ENCODE measurements at places on chromosomes 7 and 10.

DNA sequence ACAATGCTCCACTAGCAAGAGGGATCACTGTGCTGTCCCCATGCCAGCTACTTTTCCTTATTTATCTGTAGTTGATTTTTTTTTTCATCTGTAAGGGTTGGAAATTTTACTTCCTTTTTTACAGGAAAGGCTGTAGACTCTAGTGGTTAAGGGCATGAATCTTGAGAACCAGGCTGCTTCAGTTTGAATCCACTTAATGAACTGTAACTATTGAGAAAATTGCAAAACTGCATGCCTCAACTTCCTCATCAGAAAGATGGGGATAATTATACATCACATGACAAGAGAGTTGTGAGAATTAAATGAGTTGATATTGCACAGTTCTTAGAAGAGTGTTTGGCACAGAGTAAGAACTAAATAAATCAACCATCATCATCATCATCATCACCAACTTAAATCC is 106.4 kb upstream of the GSDME start:
- no peak for DNase-seq

DNA sequence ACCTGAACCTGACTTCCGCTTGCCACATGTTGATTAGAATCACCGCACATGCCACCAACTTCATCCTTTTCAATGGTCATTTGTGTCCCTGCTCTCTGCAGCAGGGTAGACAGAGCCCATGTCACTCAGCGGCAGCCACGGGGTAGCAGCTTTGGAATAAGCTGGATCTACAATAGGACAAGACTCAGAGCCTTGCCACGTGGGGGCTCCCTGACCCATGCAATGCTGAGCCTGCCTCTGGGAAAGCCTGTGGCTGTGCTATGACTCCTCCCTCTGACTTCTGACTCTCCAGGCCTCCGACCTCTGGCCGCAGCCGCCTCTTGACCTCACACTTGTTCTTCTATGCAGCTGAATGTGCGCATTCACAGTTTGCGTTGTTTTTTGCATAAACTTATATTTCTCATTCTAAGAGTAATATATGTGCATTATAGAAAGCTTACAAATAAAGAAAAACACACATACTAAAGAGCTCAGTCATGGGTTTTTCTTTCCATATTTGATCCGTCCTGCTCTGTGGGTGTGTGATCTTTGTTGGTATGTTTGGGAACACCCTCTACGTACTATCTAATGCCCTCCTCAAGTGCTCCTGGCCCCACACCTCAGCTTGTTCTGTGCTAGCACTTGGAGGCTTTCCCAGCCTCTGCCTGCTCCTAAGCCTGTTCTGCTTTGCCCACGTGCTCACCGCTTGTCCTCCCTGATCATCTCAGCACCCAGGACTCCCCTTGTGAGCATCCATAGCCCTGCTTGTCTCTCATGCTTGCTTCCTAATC is 198.0 kb upstream of the MKI67 start:
- DNase-seq = peak; percentile 30

GRCh38 chr7:105773030-105773460 is 103.4 kb downstream of the ATXN7L1 start:
- DNase-seq = no peak

DNA sequence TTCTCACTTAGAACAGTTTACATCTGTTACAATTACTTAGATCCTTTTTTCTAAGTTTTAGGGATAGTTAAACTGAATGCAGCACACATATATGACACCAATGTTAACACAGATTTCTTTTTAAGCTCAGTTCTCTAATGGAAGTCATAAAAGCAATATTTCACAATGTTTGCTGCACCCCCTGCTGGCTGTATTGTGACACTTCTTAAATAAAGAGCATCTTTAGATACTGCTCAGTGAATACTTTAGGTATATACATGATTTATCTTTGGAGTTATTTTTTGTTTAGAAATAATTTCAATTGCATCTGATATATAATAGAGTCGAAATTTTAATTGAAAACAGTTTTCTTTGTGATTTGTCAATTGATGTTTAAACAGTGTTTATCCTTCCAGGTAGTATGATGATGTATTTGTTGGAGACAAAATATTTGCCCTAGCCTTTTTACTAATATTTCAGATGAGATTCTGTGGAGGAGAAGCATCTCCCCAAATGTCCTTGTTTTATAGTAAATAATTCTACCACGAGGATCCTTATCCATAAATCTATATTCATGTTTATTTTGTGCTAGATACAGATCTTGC is 174.4 kb downstream of the ST7 start:
- peak; percentile 22 for DNase-seq

DNA sequence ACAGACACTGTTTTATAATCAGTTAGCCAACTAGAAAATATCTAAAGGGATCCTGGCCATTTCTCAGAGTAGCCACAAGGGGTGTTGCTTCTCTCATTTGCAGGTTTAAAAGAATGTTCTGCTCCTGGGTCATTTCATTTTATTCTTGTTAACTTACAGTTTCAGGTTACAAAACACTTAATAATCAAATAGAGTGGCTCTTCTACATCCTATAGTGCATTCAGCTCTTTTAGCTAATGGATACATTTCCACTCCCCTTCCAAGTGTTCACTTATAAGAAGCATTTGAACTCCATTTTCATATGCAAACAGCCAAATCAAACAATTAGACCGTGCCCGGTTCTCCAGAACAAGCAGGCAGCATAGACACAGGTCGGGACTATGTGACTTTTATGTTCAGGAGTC is 117.5 kb downstream of the TRIL start:
- DNase-seq = no peak

DNA sequence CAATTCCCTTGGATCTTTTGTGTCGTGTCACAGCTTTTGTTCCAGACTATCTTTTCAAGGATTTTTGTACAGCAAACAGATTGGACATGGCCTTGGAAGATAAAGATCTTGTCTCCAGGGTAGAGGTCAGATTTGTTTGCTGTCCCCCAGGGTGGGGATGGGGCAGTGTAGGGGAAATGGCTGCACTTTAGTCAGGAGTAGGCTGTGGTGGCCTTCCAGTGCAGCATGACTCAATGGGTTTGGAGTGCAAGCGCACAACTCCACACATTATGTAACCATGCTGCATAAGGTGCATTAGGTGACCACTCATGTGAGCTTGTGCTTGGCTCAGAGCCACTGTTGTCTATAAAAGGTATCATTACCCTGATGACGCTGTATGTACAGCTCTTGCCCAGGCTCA is 23.9 kb upstream of the ADAMTS14 start:
- DNase-seq = peak; percentile 37

DNA sequence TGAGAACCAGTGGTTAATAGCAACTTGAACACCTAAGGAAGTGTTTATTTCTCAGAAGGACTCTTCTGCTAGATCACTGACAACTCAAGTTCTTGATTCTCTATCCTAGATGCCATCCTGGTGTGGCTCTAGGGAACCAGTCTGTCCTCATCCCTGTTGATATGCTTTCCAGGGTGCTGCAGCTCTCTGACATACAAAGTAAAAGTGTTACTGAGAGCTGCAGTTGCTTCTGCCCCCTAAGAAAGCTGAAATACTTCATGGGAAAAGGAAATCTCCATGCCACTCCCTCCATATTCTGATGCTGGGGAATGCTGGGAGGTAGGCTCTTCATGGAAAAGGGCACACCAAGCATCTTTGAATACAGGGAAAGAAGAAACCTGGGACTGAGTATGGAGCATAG is 168.1 kb downstream of the KLF6 start:
- no peak for DNase-seq

GRCh38 chr10:124001391-124002148 is 91.8 kb downstream of the CHST15 start:
- DNase-seq = no peak

GRCh38 chr7:148487912-148488311 is 102.7 kb upstream of the C7orf33 start:
- no peak for DNase-seq

- peak; percentile 15 for DNase-seq
Measured at GRCh38 chr10:88389456-88389855, 193.7 kb downstream of the RNLS start.

- no peak for DNase-seq
Measured at GRCh38 chr7:67753891-67754290, 757.3 kb downstream of the TYW1 start.

Measured in large intestine (tissue), 12 donors.